ENCODE measurements at places on chromosomes 1 and 21.

- no peak for DNase-seq
Observed at GRCh38 chr1:52186449-52186848, 44.6 kb downstream of the ZFYVE9 start.

GRCh38 chr1:28761189-28761588 lies 24.4 kb downstream of the YTHDF2 start:
- no peak for DNase-seq

GRCh38 chr1:224894915-224895314 lies 34.6 kb upstream of the DNAH14 start:
- no peak for DNase-seq

DNA sequence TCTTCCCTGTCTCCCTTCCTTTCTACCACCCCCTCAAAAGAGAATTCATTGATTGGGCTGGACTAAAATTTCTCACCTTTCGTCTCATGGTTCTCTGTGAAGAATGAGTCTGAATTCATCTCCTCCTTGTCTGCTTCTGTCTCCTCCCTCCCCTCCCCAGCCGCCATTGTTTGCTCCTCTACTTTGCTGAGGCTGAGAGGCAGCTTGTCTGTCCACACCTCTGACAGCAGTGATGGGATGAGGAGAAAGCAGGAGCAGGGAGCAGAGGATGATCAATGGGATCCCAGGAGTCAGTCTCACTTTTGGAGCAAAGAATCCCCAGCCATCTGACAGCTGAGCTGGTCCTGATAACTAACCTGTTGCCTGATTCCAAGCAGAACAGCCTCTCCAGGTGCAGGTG lies 2.5 kb downstream of the ILDR2 start:
- peak; percentile 8 for DNase-seq

- DNase-seq, result no peak
Observed at GRCh38 chr21:41578716-41579115, 70.8 kb upstream of the TMPRSS2 start.

GRCh38 chr1:6685381-6685780 lies 16.2 kb downstream of the DNAJC11 start:
- DNase-seq, result no peak

GRCh38 chr21:35770101-35770945 lies 290.0 kb downstream of the SETD4 start:
- no peak for DNase-seq

DNA sequence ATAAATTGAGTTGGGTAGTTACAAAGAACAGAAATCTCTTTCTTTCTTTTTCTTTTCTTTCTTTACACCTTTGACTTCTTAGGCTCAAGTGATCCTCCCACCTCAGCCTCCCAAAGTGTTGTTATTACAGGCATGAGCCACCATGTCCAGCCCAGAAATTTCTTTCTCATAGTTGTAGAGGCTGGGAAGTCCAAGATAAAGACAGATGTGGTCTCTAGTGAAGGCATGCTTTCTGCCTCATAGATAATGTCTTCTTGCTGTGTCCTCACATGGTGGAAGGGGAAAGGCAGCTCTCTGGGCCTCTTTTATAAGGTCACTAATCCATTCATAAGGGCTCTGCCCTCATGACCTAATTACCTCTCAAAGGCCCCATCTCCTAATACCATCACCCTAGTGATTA lies 64.0 kb upstream of the DNAJC6 start:
- no peak for DNase-seq

DNA sequence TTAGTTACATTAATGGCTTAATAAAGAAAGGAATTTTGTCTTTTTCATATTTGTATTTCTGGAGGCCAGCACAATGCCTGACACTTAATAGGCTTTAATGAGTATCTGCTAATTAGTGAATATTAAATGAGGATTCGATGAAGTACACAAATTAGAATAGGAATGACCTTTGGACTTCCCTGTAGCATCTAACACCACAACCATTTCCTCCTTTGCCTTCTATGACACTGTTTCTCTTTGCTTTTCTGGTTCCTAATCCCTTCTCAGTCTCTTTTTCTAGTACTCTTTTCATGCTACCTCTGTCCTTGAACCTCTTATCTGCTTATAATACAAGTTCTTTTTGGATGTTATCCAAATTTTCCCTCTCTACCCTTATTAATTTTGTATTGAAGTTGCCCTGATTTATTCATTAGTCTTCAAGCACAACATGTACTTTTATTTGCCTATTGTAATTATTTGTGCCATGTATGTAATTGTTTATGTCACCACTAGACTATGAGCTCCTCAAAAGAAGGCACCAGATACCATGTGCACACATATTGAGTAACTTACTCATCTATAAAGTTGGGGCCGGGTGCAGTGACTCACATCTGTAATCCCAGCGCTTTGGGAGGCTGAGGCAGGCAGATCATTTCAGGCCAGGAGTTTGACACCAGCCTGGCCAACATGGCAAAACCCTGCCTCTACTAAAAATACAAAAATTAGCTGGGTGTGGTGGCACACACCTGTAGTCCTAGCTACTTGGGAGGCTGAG lies 23.8 kb downstream of the RPS27 start:
- DNase-seq, result no peak

- DNase-seq, result peak; percentile 50
Observed at GRCh38 chr1:116382857-116383483, 9.9 kb downstream of the ATP1A1 start.

GRCh38 chr1:84048820-84049219 lies 49.9 kb upstream of the TTLL7 start:
- no peak for DNase-seq

DNA sequence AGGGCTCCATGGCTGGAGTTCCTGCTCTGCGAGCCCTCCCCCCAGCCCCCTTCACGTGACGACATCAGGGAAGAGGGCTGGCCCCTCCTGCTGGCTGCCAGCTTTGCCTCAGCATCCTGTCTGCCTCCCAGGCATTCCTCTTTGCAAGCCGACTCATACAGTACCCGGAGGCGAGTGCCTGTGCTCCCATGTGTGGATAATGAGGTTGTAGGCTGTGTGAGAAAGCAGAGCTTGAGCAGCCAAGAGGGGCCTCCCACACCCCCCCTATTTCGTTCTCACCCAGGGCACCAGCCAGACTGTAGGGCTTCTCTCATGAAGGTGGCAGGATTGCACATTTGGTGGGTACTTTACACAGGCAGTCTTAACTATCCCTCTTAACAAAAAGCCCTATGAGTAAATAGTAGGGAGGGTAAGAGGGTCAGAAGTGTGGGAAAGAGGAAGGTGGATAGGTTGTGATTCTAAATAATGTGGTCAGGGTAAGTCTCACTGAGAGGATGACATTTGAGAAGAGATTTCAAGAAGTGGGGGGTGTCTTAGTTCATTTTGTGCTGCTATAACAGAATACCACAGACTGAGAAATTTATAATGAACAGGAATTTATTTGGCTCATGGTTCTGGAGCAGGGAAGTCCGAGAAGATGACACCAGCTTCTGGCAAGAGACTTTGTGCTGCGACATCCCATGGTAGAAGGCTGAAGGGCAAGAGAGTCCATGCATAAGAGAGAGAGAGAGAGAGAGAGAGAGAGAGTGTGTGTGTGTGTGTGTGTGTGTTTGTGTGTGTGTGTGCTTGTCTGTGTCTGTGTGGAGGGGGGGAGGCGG lies 113.5 kb downstream of the OMA1 start:
- DNase-seq, result peak; percentile 43

DNA sequence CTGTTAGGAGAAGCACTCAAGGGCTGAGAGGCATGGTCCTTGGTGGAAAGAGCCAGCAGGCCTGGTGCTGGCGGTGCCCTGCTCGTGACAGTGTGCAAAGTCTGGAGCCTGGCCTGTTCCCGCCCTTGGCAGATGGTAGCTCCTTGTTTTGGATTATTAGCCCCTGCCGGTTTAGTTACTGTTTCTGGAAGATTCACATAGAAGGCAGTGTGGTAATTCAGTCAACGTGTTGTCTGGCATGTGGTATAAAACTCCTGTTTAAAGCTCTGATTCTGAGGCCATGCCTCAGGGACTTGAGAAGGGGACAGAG lies 6.8 kb downstream of the PKNOX1 start:
- no peak for DNase-seq

- DNase-seq, result peak; percentile 69
Observed at GRCh38 chr1:165828669-165829329, 1.4 kb downstream of the UCK2 start.

GRCh38 chr1:26340047-26340481 lies 13.9 kb downstream of the CRYBG2 start:
- no peak for DNase-seq
